ENCODE measurements at places on chromosomes 16 and 17.

DNA sequence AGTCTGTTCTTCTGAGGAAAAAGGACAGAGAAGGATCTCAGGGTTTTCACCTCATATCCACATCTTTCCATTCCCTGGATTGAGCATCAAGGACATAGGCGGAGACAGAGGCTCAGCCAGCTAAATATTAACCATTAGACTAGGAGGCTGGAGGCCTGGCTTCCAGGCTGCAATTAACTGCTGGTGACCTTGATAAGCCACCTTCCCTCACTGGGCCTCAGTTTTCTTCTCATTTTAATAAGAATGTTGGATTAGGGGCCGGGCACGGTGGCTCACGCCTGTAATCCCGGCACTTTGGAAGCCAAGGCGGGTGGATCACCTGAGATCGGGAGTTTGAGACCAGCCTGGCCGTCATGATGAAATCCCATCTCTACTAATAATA lies 25.6 kb upstream of the CNOT1 start:
- no peaks in the 10 kb centered on the region for H3K36me3 ChIP-seq
- no peak overlapping the region for H3K4me3 ChIP-seq
- no peaks in the 10 kb centered on the region for H3K4me1 ChIP-seq
- H3K27ac ChIP-seq: no peak overlapping the region
- H3K27me3 ChIP-seq: no peaks in the 10 kb centered on the region
- DNase-seq: no peak

GRCh38 chr17:32917842-32918241 lies 10.1 kb upstream of the TMEM98 start:
- H3K4me1 ChIP-seq: no peaks in the 10 kb centered on the region
- no peak for DNase-seq
- H3K4me3 ChIP-seq: no peak overlapping the region
- H3K27ac ChIP-seq: no peak overlapping the region

GRCh38 chr16:84245956-84246678 lies 6.3 kb upstream of the KCNG4 start:
- DNase-seq: no peak
- H3K36me3 ChIP-seq: no peaks in the 10 kb centered on the region
- peaks cover 11% of the 10 kb centered on the region for H3K4me1 ChIP-seq

DNA sequence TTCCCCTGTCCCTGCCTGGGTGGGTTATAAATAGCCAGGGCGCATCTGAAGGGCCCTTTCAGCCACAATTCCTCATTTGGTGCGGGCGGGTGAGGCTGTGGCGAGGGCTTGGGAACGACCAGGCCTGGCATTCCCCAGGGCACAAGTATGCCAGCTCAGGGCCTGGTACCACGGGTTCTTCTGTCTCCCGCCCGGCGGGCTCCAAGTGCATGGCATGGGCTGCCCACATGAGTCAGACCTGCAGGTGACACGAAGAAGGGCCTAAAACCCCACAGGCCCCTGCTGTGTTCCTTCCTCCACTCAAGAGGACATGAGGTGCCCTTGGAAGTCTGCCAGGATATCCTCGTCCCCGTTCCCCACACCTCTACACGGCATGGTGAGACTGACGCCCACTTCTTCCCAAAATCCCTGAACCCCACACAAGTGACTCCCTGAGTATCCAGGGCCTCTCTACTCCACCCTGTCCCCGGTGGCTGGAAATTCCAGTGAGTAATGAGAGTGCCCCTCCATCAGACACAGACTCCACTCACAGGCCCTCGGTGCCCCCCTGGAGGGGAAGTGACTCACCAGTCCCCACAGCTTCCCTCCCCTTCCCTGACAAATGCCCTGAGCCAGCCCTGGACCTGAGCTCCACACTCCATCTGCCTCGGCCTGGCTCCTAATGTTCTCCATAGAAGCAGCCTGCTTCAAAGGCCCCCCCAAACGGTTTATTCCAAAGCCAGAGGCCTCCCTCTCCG lies 68.8 kb downstream of the ABR start:
- H3K36me3 ChIP-seq: no peaks in the 10 kb centered on the region
- H3K27me3 ChIP-seq: no peaks in the 10 kb centered on the region
- no peak for DNase-seq
- peaks cover 42% of the 10 kb centered on the region for H3K4me1 ChIP-seq
- peak overlapping the region; percentile 38 for H3K27ac ChIP-seq
- peak overlapping the region; percentile 51 for H3K4me3 ChIP-seq

DNA sequence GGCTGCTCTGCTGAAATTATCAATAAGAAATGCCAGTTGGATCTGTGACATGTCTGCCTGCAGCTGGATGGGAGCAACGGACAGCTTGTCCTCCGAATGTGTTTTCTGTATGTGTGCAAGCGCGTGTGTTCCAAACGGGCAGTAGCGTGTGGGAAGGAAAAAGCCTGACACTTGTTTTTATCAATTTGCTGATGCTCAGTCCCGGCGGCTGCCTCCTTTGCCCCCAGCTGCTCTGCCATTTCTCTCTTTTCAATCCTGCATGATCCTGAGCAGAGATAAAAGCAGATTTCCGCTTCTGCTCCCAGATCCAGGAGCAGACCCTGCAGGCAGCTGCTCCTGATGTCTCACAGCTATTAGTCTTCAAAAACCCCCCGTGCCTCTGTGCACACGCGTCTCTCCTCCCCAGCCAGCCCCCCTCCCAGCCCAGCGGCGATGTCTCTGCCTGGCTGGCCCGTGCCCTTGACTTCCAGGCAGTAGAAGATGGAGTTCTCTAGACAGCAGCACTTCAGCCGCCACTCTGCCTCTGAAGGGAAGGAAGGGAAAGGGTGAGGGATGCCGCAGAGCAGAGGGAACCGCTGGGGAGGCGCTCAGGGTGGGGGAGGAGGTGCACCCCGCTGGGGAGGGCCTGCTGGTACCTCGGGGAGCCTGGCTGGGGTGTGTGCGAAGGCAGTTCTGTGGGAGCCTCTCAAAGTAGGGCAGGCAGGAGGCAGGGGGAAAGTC lies 4.1 kb downstream of the PRCD start:
- H3K4me3 ChIP-seq: peak overlapping the region; percentile 54
- peak overlapping the region; percentile 93 for H3K27ac ChIP-seq
- H3K36me3 ChIP-seq: no peaks in the 10 kb centered on the region
- peaks cover 49% of the 10 kb centered on the region for H3K4me1 ChIP-seq

GRCh38 chr17:59558953-59559352 lies 6.5 kb upstream of the DHX40 start:
- H3K4me3 ChIP-seq: no peak overlapping the region
- peaks cover 8% of the 10 kb centered on the region for H3K27me3 ChIP-seq
- H3K4me1 ChIP-seq: peaks cover 2% of the 10 kb centered on the region
- no peak overlapping the region for H3K27ac ChIP-seq
- H3K36me3 ChIP-seq: no peaks in the 10 kb centered on the region

GRCh38 chr17:44793885-44794842 lies 35.4 kb downstream of the ADAM11 start:
- no peaks in the 10 kb centered on the region for H3K27me3 ChIP-seq
- H3K36me3 ChIP-seq: no peaks in the 10 kb centered on the region
- no peak overlapping the region for H3K4me3 ChIP-seq
- H3K4me1 ChIP-seq: no peaks in the 10 kb centered on the region

GRCh38 chr16:87686697-87687096 lies 79.1 kb downstream of the KLHDC4 start:
- H3K4me1 ChIP-seq: peaks cover 1% of the 10 kb centered on the region
- DNase-seq: no peak
- H3K36me3 ChIP-seq: no peaks in the 10 kb centered on the region
- H3K27me3 ChIP-seq: no peaks in the 10 kb centered on the region
- H3K27ac ChIP-seq: no peak overlapping the region
- no peak overlapping the region for H3K4me3 ChIP-seq

DNA sequence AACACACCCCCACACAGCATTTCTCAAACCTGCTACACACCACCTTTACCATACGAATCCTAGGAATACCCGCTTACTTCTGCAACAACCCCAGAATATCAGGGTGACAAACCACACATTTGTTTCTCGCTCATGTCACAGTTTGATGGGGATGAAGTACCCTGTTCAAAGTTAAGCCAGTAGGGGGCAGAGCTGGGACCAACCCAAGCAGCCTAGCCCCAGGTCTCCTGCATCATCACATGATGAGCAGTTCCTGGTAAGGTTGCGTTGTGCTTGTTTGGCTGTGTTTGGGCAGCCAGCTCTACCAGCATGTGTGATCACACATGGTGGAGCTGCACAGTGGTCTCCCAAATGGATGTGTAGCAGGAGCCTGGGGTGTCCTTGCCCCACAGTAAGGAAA lies 103.6 kb upstream of the C16orf82 start:
- no peaks in the 10 kb centered on the region for H3K36me3 ChIP-seq
- peaks cover 44% of the 10 kb centered on the region for H3K27me3 ChIP-seq
- no peak for DNase-seq

DNA sequence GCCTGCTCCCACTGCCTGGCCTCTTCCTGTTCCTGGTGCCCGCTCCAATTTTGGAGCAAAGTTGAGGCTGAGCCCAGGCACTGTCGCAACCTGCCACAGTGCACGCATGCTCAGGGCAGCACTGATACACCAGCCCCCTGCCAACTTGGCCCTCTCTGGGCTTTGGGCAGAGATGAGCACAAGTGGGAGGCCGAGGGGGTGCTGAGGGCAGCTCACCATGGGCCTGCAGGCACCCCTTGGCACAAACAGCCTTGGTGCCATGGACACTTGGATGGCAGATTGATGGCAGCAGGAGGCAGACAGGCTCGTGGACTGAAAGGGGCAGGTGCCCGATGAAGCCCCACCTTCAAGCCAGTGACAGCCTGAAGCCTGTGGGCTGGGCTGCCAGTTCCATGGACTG lies 42.9 kb downstream of the PIGL start:
- no peak overlapping the region for H3K4me3 ChIP-seq
- no peaks in the 10 kb centered on the region for H3K36me3 ChIP-seq

GRCh38 chr16:88678224-88678979 lies 7.9 kb downstream of the SNAI3 start:
- no peaks in the 10 kb centered on the region for H3K36me3 ChIP-seq
- H3K27me3 ChIP-seq: peaks cover 21% of the 10 kb centered on the region
- no peak overlapping the region for H3K27ac ChIP-seq
- DNase-seq: no peak
- H3K4me3 ChIP-seq: no peak overlapping the region
- H3K4me1 ChIP-seq: no peaks in the 10 kb centered on the region

DNA sequence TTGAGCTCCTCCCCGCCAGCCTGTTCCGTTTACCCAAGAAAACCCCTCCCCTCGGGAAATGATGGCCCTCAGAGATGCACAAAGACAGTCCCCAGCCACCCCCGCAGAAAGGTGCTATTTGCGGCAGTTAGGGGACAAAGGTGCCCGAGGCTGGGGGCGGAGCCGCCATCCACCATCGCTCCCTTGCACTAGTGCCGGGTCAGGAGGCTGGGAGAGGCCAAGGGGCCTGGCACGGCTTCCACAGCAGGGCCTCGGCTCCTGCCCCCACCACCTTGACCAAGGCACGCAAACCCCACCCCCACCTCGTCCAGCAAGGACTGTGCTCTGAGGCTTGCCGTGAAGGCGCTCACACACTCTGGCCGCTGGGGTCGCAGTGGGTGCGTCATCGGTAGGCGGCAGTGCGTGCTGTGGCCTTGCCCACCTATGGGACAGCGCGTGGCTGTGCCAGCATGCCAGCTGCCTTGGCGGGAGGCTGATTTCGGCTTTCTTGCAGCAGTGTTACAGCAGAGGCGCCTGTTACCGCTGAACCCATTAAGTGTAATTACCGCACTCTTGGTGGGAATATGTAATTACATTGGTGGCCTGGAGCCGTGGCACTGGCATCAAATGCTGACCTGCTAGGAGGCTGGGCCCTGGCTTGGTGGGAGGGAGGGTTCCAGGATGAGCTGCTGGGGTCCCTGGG lies 31.8 kb downstream of the TPSG1 start:
- H3K27ac ChIP-seq: no peak overlapping the region
- peaks cover 4% of the 10 kb centered on the region for H3K27me3 ChIP-seq
- H3K4me1 ChIP-seq: no peaks in the 10 kb centered on the region
- no peak overlapping the region for H3K4me3 ChIP-seq
- DNase-seq: no peak

- H3K27ac ChIP-seq: no peak overlapping the region
Measured at GRCh38 chr16:16001596-16002255, 52.3 kb downstream of the ABCC1 start.

GRCh38 chr16:84223456-84223855 lies 16.4 kb downstream of the KCNG4 start:
- no peaks in the 10 kb centered on the region for H3K27me3 ChIP-seq
- H3K27ac ChIP-seq: no peak overlapping the region
- DNase-seq: no peak

- H3K27ac ChIP-seq: no peak overlapping the region
- DNase-seq: no peak
- no peaks in the 10 kb centered on the region for H3K4me1 ChIP-seq
Measured at GRCh38 chr16:24291932-24292331, 35.8 kb downstream of the CACNG3 start.

DNA sequence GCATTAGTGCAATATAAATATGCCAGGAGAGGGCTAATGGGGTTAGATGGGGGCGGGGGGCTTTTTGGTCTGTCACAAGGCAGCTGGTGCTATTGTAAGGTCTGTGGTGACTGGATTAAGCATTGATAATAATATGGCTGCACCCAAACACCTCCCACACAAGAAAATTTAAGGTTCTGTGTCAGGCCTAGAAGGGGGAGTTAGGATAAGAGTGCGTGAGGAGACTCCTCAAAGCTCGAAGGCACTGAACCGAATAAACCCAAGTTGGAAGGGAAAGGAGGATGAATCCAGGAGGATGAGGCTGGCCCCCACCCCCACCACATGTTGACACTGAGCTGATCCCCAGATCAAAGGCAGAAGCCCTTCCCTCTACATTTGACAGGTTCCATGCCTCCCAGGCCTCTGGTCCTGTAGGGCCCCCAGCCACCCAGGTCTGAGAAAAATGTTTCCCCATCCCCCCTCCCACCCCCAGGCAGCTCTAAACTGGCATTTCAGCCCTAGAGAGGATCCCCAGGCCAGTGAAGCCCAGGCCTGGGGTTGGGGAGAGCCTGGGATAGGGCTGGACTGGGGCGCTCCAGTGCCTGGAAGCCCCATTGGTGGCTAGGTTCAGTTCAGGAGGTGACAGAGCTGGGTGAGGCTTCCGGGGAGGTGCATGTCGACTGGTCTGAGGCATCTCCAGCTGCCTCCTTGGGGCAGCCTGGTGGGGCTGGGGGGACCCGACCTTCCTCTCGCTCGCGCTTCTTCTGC lies 1.7 kb downstream of the HOXB1 start:
- no peaks in the 10 kb centered on the region for H3K27me3 ChIP-seq
- peak overlapping the region; percentile 99 for H3K27ac ChIP-seq
- peaks cover 84% of the 10 kb centered on the region for H3K4me1 ChIP-seq
- H3K4me3 ChIP-seq: no peak overlapping the region
- no peak for DNase-seq
